Stimulated activated CD8-positive, alpha-beta memory T cell treated with anti-CD3 and anti-CD28 coated beads, Interleukin-2, amount 100 ng/mL, for 1 hour (primary cell): ENCODE measurements at places on chromosomes 6 and 20.

DNA sequence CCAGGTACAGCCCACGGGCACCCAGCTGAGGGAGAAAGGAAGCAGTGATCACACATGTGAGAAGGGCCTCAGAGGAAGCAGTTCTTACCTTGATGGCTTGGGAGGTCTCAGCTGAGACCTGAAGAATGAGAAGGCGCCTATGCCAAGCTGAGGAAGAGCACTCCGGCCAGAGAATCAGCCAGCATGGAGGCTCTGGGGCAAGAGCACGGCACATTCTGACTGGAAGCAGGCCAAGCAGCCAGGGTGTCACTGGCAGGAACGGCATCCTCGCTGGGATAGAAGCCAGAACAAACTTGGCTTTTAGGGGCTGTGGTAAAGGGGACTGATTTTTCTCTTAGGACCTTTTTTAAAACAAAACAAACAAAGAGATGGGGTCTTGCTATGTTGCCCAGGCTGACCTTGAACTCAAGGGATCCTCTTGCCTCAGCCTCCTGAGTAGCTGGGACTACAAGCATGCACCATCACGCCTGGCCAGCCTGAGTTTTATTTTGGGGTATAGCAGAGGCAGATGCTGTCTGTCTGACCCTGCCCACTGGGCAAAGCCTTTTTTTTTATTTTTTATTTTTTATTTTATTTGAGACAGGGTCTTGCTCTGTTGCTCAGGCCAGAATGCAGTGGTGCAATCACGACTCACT, 17.6 kb downstream of the GHRH start:
- no peak for DNase-seq

GRCh38 chr6:16752206-16752866, 8.9 kb downstream of the ATXN1 start:
- no peak for DNase-seq

DNA sequence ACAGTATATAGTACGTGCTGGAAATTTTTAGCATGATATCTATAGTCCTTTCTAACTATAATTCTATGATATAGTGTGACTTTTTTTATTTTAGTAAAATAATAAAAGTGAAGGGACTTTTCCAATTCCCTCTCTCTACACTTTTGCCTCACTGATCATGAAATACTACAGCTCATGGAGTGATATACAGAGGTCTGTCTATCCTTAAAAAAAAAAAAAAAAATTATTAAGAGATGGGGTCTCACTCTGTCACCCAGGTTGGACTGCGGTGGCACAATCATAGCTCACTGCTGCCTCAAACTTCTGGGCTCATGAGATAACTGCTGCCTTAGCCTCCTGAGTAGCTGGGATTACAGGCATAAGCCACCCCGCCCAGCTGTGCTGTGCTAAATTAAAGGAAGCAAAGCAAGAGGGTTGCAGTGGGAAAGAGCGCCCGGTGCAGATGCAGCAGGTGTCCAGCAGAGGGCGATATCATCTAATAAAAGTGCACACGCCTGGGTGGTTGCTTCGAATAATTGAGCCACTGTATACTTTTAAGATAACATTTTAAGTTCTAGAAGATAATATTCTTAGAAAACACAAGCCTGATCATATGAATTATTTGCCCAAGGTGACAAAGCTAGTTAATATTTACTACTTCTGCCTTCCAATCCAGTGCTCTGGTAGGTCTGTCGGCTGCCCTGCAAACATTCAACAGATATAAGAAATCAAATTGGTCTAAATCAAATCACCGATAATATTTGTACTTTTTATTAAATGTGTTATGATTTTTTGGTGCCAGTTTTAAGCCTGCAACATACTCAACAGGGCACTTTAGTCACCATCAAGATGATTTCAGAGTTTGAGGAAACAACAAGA, 94.9 kb upstream of the NT5E start:
- peak; percentile 35 for DNase-seq

DNA sequence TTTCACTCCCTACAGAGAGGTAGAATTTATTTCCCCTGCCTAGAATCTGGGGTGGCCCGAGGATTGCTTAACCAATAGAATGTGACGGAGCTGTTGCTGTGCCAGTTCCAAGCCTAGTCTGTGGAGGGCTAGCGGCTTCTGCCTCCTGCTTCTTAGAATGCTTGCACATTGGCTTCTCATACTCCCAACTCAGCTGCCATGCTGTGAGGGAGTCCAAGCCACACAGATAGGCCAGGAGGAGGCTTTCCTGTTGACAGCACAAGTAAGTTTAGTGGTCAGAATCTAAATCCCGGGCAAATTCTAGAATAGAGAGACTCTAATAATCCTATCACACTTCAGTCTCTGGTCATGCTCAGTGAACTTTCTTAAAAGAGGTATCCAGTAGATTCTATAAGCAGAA, 57.5 kb upstream of the SNRPB2 start:
- DNase-seq = no peak

- no peak for DNase-seq
These were observed 161.6 kb downstream of the ZDHHC14 start for GRCh38 chr6:157542414-157543160.

GRCh38 chr6:155023717-155024116, 28.6 kb downstream of the TIAM2 start:
- DNase-seq = no peak

DNA sequence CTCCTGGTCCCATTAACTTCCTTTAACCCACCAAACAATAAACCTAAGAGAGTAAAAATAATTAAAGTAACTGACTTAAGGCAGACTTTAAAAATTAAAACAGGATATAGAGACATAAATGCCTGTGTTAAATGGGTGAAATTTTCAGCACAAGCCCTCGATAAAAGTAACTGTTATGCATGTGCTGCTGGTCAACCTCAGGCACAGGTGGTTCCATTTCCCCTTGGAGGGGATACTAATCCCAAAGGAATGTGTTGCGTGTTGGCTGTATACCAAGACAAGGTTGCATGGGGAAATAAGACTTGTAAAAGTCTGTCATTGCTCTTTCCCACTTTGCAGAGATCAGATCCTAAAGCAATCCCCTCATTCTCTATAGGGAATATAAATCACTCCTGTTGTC, 25.8 kb downstream of the HLA-A start:
- DNase-seq = no peak

DNA sequence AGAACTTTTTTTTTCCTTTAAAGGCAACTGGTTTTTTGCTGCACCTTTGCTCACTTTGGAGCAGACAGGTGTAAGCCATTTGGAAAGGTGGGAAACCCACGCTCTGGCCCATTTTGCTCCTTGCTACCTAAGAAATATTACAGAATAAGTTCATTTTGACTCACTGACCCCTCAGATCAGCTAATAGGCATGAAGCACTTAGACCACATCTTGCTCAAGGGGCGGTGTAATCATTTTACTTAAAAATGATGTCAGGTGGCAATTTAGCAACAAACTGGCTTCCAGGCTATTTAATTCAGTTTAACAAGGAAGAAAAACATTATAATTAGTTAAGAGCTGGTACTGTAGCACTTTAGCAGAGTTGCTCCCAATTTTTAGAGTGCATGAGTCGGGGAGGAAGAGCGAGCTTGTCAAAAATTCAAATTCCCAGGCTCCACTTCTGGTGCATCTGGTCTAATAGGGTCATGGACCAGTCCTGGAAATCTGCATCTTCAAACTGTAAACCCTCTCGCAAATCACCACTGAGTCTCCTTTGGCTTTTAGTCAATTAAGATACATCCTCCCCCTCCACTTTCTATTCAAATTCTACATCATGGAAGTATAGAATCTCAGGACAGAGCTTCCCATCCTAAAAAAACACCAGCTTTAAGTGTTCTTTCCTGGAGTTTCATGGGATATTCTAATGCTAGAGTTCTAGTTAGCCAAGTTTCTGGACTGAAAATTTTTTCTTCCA, 38.2 kb downstream of the JAG1 start:
- no peak for DNase-seq

DNA sequence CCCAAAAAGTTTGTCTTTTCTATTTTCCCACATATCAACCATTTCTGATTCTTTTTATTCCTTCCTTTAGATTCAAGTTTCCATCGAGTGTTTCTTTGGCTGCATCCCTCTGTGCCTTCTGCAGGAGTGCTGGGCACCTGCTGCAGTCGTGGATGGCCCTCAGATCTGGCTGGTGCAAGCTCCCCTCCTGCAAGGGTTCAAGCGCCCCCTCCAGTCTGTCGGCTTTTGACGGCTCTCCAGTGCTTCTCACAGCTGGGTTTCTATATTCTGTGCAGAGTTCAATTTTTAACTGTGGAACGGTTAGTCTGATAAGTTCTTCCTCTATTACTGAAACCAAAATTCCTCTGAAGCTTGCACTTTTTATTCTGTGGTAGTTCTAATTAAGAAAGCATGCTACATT, 132.1 kb downstream of the HUS1B start:
- peak; percentile 17 for DNase-seq

DNA sequence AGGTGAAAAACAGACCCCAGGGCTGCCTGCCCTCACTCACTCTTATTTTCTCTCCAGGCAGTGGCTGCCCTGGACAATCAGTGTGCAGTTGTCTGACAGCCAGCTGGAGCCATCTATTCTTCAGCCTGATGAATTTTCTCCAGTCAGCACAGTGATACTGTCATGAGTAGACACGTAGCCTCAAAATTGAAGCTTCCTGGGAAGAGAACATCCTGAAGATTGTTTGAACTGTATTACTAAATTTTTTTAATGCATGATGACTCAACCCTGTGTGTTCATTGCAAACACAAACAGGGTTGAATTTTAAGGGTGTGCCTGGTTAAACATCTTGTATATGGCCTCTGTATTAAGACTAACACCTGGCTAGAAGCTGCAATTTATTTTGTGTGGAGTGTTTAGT, 49.8 kb upstream of the STXBP5 start:
- no peak for DNase-seq

- DNase-seq = no peak
These were observed 77.9 kb downstream of the MRPL14 start for GRCh38 chr6:44049163-44049988.

DNA sequence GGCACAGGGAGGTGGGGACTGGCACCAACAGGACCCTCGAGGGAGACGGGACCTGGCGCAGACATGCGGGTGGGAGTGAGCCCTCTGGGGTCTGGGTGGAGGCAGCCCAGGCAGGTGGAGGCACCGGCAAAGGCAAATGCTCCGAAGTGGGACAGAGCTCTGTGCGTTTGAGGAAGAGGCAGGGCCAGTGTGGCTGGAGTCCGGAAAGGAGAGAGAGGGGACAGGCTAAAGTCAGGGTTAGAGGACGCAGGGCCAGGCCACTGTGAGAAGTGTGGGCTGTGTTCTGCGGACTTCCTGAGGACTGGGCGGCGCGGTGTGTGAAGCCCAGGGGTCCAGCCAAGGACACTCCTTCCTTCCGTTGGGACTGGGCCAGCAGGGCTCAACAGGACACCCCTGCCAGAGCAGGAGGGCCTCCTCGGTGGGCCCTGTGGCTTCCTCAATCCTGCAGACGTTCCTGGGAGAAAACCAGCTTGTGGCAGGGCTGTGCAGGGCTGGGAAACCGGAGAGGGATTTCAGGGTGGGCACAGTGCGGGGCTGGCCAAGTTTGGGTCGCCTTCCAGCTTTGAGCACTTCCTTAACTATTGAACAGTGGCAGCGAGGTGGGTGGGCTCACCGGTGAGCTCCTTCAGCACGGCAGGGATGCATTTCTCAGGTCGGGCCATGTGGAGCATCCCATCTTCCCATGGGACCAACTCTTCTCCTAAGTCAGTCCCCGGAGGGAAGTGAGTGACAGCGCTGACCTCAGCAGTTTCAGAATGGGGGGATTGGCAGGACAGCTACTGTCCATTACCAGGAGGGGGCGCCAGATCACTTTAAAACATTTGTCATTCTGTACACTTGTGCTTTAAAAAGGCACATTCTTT, 22.5 kb downstream of the MOCS3 start:
- DNase-seq = peak; percentile 39

DNA sequence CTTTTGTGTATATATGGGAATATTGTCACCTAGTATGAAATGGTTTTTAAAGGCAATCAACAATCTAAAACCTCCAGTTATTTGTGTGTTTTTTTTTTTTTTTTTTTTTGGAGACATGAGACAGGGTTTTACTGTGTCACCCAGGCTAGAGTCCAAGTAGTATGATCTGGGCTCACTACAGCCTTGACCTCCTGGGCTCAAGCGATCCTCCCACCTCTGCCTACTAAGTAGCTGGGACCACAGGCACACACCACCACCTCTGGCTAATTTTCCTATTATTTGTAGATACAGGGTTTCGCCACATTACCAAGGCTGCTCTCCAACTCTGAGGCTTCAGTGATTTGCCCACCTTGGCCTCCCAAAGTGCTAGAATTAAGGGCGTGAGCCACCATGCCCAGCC, 349.9 kb downstream of the UTRN start:
- DNase-seq = no peak

GRCh38 chr6:125658136-125658535, 91.3 kb upstream of the HEY2 start:
- DNase-seq = no peak

DNA sequence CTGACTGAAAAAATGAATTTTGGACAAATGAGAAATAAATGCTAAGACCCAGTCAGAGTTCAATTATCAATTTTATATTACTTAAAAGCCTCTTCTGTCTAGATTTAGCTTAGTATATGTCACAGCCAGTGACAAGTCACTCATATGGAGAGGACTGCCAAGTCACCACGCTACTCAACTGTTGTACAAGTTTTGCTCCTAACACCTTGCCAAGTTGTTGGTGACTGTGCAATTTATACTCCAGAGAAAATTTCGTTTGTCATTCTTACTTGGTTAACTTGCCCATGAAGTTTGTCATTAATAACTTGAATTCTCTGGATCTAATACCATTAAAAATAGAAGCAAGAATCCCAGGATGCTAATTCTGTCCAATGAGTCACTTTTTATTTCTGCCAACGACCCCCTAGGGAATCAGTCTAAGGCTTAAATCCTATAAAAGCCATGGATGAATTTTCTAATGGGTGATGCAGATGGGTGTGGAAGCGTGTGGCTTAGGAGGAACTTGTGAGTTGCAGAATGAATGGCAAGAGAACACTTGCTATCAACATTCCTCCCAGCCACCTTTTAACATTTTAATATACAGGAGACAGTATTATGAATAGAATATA, 30.4 kb upstream of the FBXO30 start:
- DNase-seq = no peak

- DNase-seq = no peak
These were observed 13.5 kb upstream of the CD2AP start for GRCh38 chr6:47464052-47464451.

DNA sequence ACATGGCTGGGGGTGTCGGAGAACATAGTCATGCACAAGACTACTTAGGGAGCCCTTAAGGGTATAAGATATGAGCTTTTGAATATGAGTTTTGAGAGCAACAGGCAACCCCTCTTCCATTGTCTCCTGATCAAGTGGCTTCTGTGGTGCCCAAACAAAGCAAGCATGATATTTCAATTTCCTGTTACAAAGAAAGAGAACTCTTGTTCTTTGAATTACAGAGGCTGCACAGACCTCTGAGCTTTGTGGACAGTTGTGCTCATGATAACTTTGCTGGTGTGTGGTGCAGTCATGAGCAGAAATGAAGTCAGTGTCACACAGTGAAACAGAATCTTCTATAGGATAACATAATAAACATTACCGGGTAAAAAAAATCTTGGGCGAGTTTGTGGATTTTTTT, 66.8 kb upstream of the THEMIS start:
- DNase-seq = no peak

GRCh38 chr6:159376516-159377158, 207.4 kb downstream of the FNDC1 start:
- DNase-seq = no peak
